Lung microvascular endothelial cell (primary cell): ENCODE measurements at places on chromosomes 3 and 15. TPM values are rescaled to one million over a fixed set of nuclear protein-coding genes. Genes with fewer than 3 reads are reported as not detected.

LRRC34 gene
- total RNA-seq = 0.60 and 1.3 TPM in 2 replicates

GRCh38 chr3:52684184-52684583 lies 1.5 kb downstream of the PBRM1 start:
- no peak for DNase-seq

SLMAP gene
- 22.9 and 27.6 TPM in 2 replicates for total RNA-seq

- DNase-seq = no peak
These were observed 30.7 kb upstream of the CHD2 start for GRCh38 chr15:92869263-92869940.

ATP13A4 gene
- total RNA-seq = under 0.01 TPM in 1 of 2 replicates, not detected in the other

ANKUB1 gene
- total RNA-seq = not detected in 2 replicates

EEFSEC gene
- total RNA-seq = 1.6 and 2.0 TPM in 2 replicates

GRCh38 chr3:58150810-58151199 lies 60.0 kb downstream of the DNASE1L3 start:
- no peak for DNase-seq

- DNase-seq = no peak
These were observed 62.4 kb downstream of the SUCLG2 start for GRCh38 chr3:67592057-67592456.
